AG08395 (cell line): ENCODE measurements at places on chromosomes 1 and 21.

DNA sequence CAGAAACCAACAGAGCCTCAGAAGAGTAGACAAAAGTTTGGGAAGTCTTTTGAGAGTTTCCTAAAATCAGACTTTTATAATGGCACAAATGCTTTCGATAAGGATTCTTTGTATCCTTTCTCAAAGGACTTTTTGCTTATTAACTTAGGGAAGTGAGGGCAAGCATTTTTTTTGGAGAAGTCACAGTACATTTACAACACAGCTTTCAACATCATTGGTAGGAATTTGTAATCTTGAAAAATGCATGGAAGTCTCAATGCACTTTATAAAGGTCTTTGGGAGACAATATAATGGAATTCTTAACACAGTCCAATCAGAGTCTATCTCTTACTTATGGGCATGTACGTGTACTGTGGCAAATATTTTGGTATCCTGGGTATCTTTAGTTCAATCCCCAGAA is 325.8 kb upstream of the NR5A2 start:
- DNase-seq: no peak

- DNase-seq: no peak
These were observed 221.3 kb upstream of the KCTD3 start for GRCh38 chr1:215345766-215346165.

- no peak for DNase-seq
These were observed 7.1 kb downstream of the PERM1 start for GRCh38 chr1:974687-975328.

DNA sequence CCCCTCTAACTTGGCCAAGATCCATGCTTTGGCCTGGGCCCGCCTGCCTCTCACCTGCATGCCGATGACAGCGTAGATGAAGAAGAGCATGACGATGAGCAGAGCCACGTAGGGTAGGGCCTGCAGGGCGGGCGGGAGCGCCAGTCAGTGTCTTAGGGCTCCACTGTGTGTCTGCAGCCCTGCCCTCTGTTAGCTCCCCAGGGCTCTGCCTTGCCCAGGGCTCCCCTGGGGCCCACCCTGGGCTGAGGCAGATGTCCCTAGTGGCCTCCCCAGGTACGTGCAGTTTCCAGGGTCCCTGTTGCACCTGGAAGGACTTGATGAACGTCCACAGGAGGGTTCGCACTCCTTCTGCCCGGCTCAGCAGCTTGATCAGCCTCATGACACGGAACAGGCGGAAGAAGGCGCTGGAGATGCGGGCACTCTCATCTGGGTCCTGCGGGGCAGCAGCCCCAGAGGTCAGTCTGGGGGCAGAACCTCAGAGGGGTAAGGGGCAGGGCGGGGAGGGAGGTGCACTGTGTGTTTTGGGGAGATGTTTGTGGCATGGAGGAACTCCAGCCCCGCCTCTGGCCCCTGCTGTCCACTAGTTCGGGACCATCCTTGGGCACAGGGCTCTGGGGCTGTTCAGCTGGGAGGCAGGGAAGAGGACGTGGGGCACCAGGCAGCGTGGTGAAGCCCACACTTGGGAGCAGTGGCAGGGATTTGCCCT is 29.8 kb upstream of the KIF21B start:
- no peak for DNase-seq

DNA sequence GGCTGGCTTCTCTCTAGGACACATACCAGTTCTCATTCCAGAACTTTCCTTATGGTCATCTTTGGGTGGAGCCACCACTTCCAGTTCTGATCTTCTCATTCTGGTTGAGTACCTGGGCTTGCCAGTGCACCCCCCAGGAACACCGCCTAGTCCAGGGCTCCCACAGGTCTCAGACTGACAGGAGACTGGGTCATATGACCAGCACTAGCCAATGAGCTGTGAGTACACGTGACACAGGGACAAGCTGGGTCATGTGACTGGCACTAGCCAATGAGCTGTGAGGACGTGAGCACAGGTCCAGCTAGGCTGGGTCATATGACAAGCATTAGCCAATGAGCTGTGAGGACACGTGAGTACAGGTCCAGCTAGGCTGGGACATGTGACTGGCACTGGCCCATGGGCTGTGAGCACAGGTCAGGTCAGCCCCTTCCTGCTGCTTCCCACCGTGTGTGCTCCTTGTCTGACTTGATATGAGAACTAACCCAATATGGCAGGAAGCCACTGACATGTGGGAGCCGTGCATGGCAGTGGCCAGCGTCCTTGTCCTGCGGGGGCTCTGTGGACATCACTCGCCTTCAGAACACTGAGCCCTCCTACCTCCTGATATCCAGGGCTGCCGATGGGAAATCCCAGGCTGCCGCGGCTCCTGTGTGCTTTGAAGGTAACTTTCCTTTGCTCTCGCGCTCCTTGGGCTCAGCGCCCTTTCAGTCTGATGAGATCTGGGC is 22.7 kb downstream of the KRTAP10-1 start:
- no peak for DNase-seq

DNA sequence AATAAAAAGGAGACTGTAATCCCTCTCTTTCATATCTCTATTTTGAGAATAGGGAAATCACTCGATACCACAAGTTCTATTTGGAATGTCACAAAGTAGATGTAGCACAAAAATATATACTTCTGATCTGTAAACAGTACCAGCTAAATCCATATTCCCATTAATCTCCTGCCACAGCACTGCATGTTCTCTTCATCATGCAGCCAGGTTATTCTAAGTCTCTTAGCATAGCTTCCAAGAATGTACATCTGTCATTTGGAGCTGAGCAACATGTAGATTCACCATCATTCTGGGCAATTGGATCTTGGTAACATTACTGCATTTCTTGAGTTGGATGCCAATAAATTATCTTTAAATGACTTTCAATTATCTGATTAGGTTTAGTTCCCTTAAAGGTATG is 1874.5 kb downstream of the MRPL39 start:
- DNase-seq: no peak

- DNase-seq: no peak
These were observed 14.7 kb downstream of the BEND5 start for GRCh38 chr1:48761986-48762385.

GRCh38 chr1:89841507-89841906 is 20.7 kb downstream of the LRRC8D start:
- no peak for DNase-seq

DNA sequence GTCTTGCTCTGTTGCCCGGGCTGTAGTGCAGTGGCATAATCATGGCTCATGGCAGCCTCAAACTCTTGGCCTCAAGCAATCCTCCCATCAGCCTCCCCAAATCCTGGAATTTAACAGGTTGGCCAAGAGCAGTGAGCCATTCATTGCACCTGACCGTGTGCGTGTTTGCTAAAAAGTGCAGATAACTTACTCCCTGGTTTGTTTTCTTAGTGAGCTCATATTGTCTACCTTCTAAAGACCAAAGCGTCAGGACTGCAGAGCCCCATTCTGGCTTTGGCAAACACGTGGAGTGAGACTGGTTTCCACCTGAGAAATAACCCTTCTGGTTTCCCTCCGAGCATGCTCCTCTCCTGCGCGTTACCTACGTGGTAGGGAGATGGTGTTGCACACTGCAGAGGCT is 32.2 kb upstream of the CA6 start:
- no peak for DNase-seq

- no peak for DNase-seq
These were observed 3.2 kb downstream of the EDARADD start for GRCh38 chr1:236397173-236397759.

DNA sequence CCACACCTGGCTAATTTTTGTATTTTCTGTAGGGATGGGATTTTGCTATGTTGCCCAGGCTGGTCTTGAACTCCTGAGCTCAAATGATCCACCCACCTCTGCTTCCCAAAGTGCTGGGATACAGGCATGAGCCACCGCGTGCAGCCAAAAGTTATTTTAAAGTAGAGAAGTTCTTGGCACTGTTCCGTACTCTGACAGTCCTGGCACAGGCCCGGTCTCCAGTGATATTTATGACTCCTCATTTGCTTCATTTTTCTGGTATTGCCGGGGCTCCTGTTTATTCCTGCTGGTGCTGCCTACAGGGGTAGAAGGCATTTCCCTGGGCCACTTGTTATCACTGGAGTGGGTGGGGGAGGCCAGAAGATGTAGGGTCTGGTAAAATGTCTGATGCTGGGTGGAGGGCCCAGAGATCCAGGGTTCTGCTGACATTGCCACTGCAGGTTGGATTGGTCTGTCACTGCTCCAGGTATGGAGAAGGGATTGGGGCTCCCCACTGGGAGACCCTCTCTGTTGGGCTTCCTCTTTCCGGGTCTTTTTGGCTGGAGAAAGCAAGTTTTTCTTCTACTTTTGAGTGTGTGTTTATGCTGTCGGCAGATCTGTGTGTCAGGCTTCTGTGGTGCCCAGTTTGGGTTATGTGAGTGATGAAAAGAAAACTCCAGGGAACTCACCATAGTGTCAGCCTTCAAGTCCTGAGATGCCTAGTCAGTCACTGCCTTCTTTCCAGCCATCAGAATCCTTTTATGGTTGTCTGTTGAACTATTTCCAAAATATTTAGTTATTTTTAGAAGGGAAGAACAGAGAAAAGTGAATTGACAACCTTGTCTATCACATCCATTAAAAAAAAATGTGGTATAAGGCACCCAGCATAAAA is 4.5 kb downstream of the MROH7 start:
- no peak for DNase-seq

DNA sequence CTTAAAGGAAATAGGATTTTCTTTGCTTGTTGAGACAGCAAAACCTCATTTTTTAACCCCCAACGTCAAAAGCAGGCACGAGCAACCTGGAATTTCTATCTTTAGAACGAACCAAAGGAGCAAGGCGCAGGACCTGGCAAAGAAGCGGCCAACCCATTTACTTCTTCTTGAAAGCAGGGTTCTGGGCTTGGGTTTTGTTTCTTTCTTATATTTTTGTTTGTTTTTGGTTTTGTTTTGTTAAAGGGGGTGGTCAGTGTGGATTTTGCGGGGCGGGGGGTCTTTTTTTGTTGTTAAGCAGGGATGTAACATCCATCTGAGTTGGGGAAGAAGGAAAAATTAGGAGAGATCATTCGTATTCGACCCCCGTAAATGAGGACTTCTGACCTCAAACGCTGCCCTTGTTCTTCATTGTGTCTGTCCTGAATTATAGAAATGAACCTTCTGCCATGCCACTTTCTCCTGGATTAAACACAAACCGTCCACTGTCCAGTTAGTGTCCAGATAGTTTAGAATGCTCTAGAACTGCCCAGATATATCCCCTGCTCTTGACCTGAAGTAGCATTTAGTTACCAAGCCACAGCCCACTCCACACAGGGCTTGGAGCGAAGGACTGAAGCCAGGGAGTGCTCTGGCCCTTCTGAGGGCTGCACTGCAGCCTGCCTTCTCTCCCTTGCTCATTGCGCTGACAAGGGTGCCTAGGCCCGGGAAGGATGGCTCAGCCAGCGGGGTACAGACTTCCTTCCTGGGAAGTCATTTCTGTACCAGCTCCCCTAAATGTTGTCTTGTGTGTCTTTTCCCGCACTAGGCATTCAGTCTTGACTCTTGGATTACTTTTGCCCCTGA is 909 bp upstream of the APP start:
- no peak for DNase-seq

GRCh38 chr1:219507437-219507836 is 105.5 kb downstream of the ZC3H11B start:
- DNase-seq: peak; percentile 2

DNA sequence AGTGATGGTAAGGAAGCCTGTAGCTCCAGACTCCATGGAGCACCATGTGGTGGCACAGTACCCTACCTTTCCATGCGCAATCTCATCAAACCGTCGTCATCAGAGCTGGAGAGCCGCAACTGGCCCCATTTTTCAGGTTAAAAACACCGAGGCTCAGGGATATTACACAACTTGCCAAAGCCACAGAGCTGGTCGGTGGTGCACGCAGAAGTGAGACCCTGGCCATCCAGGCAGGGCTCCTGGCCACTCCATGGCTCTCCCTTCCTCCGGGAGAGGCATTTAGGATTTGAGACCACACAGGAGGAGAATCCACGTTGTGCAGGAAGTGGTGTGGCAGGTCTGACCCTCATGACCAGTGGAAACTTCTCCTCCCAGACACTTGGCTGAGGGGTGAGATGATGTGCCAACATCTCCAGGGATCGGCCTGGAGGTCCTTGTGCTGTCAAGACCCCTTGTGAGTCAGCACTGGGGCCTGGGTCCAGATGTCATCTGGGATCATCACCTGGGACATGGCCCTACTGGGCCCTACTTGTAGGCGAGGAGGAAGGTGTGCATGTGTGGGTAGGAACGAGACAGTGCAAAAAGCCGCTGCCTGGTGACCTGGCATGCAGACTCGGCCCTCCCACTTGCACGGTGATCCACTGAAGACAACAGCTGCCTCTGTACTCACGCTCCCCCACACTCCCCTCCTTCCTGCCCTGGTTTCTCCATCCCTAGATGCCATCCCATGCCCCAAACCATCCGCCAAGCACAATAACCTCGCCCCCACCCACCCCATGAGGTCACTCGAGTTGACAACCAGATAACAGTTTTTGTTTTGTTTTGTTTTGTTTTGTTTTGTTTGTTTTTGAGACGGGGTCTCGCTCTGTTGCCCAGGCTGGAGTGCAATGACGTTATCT is 10.4 kb downstream of the TFF3 start:
- no peak for DNase-seq

DNA sequence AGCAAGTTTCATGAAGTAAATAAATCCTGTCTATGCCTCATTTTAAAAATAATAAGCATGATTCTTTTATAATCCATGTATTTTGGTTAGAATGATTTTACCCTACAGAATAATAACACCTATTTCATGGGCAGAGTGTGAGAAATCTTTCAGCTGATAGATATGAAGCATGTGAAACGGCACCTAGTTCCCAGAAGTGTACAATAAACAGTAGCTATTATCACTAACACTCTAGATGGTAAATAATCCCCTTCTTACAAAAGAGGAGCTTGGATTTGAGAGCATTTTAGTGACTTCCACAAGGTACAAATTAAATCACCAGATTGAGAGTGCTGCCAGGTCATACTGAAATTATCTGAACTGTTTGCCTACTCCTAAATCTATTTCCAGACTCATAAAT is 95.3 kb upstream of the NRIP1 start:
- DNase-seq: no peak

GRCh38 chr1:54212872-54213271 is 12.9 kb downstream of the MRPL37 start:
- DNase-seq: no peak

- no peak for DNase-seq
These were observed 69.4 kb downstream of the HIVEP3 start for GRCh38 chr1:41849211-41849759.

- no peak for DNase-seq
These were observed 3.2 kb downstream of the DVL1 start for GRCh38 chr1:1345860-1346500.

- DNase-seq: peak; percentile 26
These were observed 66.0 kb downstream of the VCAM1 start for GRCh38 chr1:100785470-100786052.

- peak; percentile 90 for DNase-seq
These were observed 722 bp upstream of the TUT4 start for GRCh38 chr1:52553362-52554266.

DNA sequence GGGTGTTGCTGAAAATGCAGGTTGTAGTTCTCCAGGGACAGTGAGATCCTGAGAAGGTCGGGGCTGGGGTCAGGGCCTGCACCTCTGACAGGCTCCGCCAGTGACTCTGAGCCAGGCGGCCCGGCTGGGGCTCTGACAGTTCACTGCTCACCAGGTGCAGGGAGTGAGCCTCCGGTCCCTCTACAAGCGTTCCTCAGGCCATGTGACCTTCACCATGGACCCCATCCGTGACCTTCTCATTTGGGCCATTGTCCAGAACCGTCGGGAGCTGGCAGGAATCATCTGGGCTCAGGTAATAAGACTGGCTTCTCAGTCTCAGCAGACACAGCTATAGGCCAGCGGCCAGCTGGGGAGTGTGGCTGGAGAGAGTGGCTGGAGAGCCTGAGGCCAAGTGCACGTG is 41.8 kb downstream of the TRPM2 start:
- no peak for DNase-seq

GRCh38 chr1:11046270-11046566 is 821 bp downstream of the MASP2 start:
- DNase-seq: no peak
